ENCODE measurements at places on chromosomes 4 and X. TPM values are rescaled to one million over a fixed set of nuclear protein-coding genes. Genes with fewer than 3 reads are reported as not detected.

The HMGB3 gene
- 1.6 TPM for total RNA-seq

The APEX2 gene
- total RNA-seq = 4.3 TPM

The CHRDL1 gene
- total RNA-seq = 16.5 TPM

The CORIN gene
- total RNA-seq = 1.3 TPM

- no peak for DNase-seq
These were observed 17.1 kb upstream of the C1QTNF7 start for GRCh38 chr4:15410750-15411149.

GRCh38 chr4:8438743-8439142, 1.8 kb downstream of the ACOX3 start:
- peak; percentile 26 for DNase-seq

- peak; percentile 57 for DNase-seq
These were observed 660 bp downstream of the WWC2 start for GRCh38 chr4:183099537-183100297.

DNA sequence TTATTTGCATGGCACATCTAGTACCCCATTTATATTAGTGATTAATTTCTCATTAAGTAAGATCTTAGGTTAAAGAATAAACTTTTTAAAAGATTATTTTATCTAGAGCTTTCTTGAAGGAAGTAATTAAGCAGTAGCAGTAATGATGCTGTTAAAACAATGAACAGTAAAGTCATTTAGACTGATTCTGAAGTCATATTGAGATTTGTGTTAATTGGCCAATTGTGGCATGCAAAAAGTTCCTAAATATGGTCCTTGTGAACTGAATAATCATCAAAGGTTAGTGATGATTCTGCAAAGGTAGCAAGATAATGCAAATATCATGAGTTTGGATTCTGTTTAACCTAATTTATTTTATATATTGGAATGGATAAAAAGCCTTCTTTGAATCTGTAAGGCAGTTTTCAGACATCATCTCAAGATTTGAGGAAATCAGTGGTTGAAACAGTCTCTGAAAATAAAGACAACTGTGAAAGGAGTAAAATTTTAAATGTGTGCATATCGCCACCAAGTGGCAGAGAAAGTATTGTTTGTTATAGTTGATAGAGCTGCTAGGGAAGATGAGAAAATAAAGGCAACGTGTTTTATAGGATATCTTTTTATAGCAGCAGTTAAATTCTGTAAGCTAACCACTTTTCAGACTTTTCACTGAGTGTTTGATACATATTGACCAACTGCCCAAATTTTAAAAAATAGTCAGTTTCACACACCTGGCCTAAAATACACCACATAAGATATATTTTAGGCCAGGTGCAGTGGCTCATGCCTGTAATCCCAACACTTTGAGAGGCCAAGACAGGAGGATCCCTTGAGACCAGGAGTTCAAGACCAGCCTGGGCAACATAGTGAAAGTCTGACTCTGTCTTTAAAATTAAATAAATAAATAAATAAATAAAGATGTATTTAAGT, 79.6 kb downstream of the CCKAR start:
- DNase-seq = peak; percentile 29

Measured in body of pancreas (tissue), 4 donors.